ENCODE measurements at places on chromosomes 13 and 19. TPM values are rescaled to one million over a fixed set of nuclear protein-coding genes. Genes with fewer than 3 reads are reported as not detected.
A peak's percentile ranks its signal among the peaks of the same experiment; 100 is the strongest.

Gene MBD3L2
- not detected for total RNA-seq

DNA sequence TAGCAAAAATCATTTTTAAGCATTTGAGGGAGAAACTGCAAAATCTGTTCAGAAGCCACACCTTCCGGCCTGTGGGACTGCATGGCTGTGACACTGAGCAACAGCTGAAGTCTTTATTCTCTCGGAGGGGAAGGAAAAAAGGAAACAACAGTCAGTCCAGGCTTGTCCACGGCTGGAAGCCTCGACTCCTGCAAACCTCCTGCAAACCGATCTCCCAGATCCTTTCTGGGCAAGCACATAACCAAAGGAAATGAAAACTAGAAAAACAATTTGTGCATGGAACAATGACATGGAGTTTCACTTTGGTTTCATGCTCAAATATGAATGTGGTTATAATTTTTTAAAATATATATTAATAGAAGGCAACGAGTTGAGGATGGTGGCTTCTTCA, 1.0 kb downstream of the COL4A1 start:
- H3K4me3 ChIP-seq: peak overlapping the region; percentile 75
- peaks cover 38% of the 10 kb centered on the region for H3K4me1 ChIP-seq
- no peak for DNase-seq
- H3K36me3 ChIP-seq: peaks cover 9% of the 10 kb centered on the region
- H3K27ac ChIP-seq: peak overlapping the region; percentile 77

DNA sequence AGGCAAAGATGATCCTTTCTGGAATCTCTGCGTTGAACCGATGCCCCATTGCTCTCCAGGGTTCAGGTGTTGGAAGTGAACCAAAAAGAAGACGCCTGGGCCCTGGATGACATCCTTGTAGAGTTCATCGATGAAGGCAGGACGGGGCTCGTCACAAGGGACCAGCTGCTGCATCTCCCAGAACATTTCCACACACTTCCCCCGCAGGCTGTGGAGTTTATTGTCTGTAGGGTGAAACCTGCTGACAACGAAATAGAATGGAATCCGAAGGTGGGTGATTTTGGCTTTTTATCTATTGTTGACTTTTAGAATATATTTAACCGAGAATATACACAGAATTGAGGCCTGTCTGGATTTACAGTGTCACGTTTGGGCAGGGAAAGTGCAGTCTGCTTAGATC, 58.4 kb downstream of the SLC7A9 start:
- H3K4me3 ChIP-seq: no peak overlapping the region
- H3K36me3 ChIP-seq: no peaks in the 10 kb centered on the region
- peaks cover 9% of the 10 kb centered on the region for H3K4me1 ChIP-seq
- no peak for DNase-seq
- H3K27ac ChIP-seq: no peak overlapping the region

Gene PINLYP
- total RNA-seq: 7.7 TPM

Gene JSRP1
- total RNA-seq: 1.6 TPM

- DNase-seq: no peak
- peaks cover 12% of the 10 kb centered on the region for H3K36me3 ChIP-seq
- H3K4me1 ChIP-seq: peaks cover 58% of the 10 kb centered on the region
- H3K27me3 ChIP-seq: no peaks in the 10 kb centered on the region
Measured at GRCh38 chr13:112723771-112724170, 33.9 kb downstream of the ATP11A start.

DNA sequence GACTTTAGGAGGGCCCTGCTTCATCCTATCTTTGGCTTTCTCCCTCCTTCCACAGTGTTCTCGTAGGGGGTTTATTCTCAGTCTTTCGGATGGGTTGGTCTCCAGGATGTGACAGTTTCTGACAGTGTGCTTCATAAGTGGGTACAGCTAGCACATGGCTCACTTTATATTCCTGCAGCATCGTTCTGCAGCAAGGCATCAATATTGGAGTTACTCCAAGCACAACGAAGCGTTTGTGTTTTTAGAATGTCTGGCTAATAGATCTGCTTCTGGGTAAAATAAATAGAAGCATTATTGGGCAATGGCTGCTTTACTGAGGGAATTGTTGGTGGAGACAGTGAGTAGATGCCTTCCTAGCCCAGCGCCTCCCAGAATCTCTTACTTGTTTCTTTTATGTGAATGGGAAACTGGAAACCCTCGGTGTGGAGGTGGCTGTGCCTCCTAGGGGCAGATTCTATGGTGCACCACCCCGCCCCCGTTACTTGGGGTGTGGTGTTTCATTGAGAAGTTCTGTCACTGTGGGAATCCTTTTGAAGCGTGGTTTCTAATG, 2.0 kb downstream of the FARP1 start:
- peak overlapping the region; percentile 97 for H3K4me3 ChIP-seq
- peaks cover 4% of the 10 kb centered on the region for H3K36me3 ChIP-seq
- peak overlapping the region; percentile 91 for H3K27ac ChIP-seq
- H3K27me3 ChIP-seq: peaks cover 3% of the 10 kb centered on the region
- DNase-seq: no peak

DNA sequence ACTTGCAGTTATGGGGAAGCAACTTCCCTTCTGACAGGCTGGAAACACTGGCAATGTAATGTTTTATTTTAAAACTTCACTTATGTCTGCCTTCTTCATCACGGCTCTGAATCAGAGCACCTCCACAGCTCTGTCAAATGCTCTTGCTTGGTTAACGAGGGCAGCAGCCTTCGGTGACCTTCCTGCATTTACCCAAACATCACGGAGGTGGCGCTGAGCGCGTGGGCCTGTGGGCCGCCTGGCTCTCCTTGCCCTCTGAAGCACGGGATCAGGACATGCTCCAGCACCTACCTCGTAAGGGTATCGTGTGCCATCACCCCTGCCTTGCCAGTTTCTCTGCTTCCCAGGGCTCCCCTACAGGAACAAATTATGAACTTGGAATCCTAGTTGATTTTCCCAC, 310.0 kb downstream of the TEX29 start:
- no peak for DNase-seq
- H3K4me3 ChIP-seq: no peak overlapping the region
- peaks cover 6% of the 10 kb centered on the region for H3K4me1 ChIP-seq
- no peaks in the 10 kb centered on the region for H3K36me3 ChIP-seq
- H3K27me3 ChIP-seq: peaks cover 67% of the 10 kb centered on the region

Gene NKG7
- total RNA-seq: not detected

GRCh38 chr19:28907534-28907933, 305.4 kb downstream of the UQCRFS1 start:
- no peak for DNase-seq
- no peaks in the 10 kb centered on the region for H3K36me3 ChIP-seq
- peaks cover 53% of the 10 kb centered on the region for H3K27me3 ChIP-seq
- H3K4me1 ChIP-seq: no peaks in the 10 kb centered on the region
- no peak overlapping the region for H3K27ac ChIP-seq

Measured in progenitor cell of endocrine pancreas (in vitro differentiated cells).